NCI-H2107 (cell line): ENCODE measurements at places on chromosomes 12 and 14.

DNA sequence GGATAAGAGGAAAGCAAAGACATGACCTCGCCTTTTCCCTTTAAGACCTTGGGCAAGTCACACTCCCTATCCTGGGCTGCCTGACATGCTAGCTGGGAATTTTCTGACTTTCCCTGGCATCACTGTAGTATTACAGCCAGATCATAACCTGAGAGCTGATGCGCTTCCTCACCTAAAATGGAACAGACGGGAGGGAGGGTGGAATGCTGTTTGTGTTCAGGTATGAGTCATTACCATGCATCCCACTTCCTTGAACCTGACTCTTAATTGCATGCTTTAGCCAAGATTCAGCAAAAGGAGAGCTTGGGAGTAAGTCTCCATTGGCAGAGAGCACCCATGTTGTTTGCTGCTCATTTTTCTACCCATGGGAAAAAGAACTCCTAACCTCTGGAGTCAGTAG is 156.5 kb downstream of the KCNK10 start:
- DNase-seq, result no peak

GRCh38 chr14:52352061-52352491 is 38.0 kb downstream of the PTGER2 start:
- no peak for DNase-seq

DNA sequence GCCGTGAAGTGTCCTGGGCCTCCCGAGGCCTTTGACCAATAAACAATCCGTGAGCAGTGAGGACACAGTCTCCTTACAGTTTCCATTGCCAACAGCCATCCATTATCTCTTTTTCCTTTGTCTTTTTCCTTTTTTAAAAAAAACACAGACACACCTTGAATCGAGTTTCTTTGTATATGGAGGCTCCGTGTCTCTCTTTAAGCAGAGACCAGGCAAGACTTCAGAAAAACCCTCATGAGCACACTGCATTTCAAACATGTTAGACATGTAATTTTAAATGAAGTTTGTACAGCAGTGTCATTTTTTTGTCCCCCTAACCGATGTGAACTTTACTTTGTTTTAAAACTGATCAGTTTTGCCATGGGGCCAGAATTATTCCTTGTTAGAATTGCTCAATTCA is 111.1 kb downstream of the SPTSSA start:
- DNase-seq, result no peak

DNA sequence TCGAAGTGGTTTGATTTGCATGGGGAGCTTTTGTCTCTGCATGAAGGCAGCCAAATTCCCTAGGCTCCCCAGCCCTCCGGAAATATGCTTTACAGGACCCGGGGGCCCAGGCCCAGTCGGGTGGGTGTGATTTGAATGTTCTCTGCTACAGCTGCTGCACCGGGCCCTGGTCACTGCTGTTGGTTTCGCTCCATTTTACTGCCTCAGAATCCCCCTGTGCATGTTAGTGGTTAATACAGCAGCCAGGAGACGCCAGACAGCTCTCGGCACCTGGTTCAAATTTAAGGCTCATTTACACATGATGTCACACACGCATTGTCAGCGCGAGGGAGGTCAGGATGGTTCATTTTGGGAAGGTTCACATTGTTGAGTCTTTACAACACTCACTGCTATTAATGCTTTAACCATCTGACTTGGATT is 99.6 kb downstream of the SLC38A6 start:
- no peak for DNase-seq

GRCh38 chr14:79418649-79419415 is 792.5 kb downstream of the DIO2 start:
- DNase-seq, result no peak

DNA sequence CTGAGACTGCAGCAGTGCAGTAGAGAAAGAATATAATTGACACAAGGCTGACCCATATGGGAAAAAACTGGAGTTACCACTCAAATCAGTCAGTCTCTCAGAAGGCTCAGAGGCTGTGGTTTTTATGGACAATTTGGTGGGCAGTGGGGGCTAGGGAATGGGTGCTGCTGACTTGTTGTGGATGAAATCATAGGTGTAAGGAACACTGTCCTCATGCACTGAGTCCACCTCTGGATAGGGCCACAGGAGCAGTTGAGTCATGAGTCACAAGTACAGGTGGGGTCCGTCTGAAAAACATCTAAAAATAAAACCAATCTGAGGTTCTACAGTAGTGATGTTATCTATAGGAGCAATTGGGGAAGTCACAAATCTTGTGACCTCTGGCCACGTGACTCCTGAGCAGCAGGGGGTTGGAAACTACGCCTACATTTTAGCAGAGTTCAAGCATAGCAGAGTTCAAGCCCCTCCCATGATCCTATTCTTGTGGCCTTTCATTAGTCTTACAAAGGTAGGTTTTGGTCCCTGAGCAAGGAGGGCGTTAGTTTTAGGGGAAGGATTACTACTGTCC is 18.1 kb upstream of the SGPP1 start:
- no peak for DNase-seq

GRCh38 chr12:92624236-92624635 is 78.6 kb upstream of the PLEKHG7 start:
- DNase-seq, result no peak

DNA sequence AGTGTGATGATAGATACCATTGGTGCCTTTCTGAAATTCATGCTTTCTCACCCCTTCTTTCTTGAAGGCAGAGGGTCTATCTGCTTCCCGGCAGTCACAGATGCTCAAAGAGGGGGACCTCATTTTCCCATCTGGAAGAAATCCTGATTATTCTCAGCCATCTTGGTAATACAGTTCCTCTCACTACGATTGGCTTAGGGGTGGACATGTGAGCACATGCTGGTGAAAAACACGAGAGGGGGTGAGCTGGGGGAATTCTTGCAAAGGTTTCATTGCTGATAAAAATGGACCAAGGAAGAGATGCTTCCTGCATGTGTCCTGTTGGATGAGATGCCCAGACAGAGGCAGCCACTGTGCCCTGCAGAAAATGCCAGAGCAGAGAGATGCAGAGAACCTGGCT is 13.8 kb upstream of the SCARB1 start:
- DNase-seq, result no peak

- DNase-seq, result no peak
Observed at GRCh38 chr12:116539361-116539771, 19.8 kb upstream of the MAP1LC3B2 start.

- DNase-seq, result no peak
Observed at GRCh38 chr12:113659416-113659815, 187.7 kb upstream of the LHX5 start.

- DNase-seq, result no peak
Observed at GRCh38 chr12:28065889-28066630, 93.5 kb upstream of the PTHLH start.

DNA sequence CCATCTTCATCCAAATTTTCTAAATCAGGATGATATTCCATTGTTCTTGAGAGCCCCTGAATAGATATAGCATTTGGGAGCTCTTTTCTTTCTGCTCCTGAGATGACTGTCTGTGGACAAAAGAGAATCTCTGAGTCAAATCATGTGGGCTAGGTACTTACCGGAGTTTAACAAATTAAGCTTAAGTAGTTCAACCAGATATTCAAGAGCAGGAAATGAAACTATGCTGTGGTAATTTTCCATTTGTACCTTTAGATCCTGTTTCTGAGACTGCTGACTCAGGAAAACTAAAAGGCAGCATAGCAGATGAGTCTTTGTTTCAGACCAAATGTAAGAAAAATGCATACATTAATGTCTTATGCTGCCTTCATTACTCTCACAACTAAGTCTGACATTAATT is at the start of gene CLEC7A:
Gene CLEC7A (minus strand): TSS at position 158 of the 400 bp plus-strand sequence. CDS start 117 bp downstream, at position 41.
- DNase-seq, result no peak

- DNase-seq, result no peak
Observed at GRCh38 chr12:39364196-39364595, 78.7 kb downstream of the KIF21A start.

- no peak for DNase-seq
Observed at GRCh38 chr14:32258336-32258993, 55.4 kb upstream of the RNU6-8 start.

DNA sequence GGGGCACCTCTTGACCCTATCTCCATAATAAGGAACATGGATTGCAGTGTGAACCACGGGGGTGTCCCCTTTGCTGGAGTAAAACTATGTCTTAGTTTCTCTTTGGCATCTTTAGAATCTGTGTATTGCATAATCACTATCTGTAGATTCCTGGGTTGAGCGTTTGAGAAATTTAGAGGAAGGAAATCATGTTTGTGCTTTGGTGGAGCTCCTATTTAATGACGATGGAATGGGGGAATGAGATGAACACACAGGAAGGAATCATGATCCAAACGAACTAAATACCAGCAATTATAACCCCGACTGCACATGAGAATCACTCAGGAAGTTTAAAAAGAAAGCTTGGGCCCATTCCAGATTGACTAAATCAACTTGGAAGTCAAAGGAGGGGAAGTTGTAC is 1.3 kb upstream of the MYG1 start:
- DNase-seq, result no peak

DNA sequence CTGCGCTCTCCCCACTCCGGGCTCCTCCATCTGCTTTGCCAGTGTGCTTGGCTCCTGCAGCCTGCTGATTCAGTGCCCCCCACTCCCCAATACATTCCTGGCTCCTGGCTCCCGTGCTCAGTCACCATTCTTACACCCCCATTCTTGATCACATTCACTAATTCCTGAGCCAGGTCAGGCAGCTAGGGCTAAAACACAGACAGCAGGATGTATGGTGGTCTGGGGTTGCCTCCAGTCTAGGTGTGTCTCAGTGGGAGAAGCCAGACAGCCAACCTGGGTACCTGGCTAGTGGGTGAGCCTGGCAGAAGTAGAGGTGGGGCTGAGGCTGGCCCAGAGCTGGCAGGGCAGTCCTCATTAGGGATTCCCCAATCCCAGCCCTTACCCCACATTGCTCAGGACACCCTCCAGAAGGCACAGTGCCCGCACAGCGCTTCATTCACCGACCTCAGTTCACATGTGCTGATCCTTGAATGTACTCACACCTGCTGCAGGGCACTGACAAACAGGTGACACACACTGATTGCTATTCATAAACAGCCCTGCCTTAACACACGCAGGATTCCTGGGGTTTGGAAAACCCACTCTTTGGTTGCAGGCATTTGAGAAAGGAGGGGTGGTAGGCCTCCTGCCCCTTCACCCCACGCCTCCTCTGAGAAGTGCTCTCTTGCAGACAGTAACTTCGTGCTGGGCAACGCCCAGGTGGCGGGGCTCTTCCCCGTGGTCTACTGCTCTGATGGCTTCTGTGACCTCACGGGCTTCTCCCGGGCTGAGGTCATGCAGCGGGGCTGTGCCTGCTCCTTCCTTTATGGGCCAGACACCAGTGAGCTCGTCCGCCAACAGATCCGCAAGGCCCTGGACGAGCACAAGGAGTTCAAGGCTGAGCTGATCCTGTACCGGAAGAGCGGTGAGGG is 1.7 kb downstream of the KCNH3 start:
- DNase-seq, result peak; percentile 33

GRCh38 chr14:30573226-30573814 is 14.4 kb downstream of the G2E3 start:
- no peak for DNase-seq

- no peak for DNase-seq
Observed at GRCh38 chr14:22497671-22498093, 91.3 kb downstream of the DAD1 start.

DNA sequence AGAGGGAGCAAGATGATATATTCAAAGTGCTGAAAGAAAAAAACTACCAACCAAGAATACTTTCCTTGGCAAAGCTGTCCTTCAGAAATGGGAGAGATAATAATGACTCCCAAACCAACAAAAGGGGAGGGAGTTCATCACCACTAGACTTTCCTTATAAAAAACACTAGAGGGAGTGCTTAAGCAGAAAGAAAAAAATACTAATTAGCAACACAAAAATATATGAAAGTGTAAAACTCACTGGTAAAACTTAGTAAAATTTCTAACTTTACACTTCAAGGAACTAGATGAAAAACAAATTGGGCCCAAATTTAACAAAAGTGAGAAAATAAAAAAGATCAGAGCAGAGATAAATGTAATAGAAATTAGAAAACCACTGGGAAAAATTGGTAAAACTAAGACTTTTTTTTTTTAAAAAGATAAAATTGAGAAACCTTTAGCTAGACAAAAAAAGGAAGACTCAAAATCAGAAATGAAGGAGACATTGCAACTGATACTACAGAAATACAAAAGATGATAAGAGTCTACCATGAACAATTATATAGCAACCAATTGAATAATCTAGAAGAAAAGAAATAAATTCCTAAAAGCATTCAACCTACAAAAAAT is 60.4 kb upstream of the FAR2 start:
- no peak for DNase-seq

- DNase-seq, result peak; percentile 64
Observed at GRCh38 chr12:120822832-120823503, 81.2 kb downstream of the SPPL3 start.

GRCh38 chr14:74569387-74569786 is 42.6 kb downstream of the LTBP2 start:
- no peak for DNase-seq

DNA sequence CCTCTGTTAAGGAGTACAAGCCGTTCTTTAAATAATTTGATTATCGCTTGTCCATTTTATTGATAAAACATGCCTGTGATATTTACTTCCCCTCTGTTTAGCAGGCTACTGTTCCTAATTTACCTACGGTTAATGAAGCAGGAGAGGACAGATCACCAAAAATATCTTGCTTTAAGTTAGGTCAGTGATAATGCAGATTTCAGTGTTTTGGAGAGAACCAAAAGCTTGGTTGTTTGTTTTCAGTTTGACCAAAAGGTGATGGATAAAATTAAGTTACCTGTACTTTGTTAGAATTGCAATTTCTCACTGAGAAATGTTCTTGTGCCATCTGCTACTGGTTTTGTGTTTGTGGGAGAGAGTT is 958 bp downstream of the SPATS2 start:
- no peak for DNase-seq

DNA sequence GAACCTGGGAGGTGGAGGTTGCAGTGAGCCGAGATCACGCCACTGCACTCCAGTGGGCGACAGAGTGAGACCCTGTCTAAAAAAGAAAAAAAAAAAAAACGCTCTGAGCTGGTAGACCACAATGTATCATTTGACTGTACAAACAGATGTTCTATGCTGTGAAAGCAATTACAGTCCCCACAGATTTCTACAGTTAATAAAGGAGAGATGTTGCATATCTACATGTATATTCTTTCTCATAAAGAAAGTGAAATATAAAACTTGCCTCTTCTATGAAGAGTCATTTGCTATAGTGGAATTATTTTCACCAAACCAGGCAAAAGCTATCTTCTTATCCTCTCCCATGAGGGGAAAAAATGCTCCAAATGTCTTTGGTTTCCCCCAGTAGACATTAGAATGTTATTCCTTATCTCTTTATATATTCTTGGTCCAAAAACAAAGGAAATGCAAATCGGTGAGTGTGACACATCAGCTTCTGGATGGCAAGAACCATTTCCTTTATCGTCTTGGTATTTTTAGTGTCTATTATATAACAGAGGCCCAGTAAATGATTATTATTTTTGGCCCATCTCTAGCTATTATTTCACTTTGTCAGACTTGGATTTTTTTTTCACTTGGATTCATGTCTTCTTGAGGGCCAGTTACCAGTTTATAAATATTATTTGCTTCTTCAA is 230.4 kb downstream of the SSPN start:
- no peak for DNase-seq

- no peak for DNase-seq
Observed at GRCh38 chr12:122688291-122688690, 14.9 kb downstream of the HCAR2 start.

GRCh38 chr12:25386831-25387731 is 136.4 kb upstream of the KRAS start:
- DNase-seq, result peak; percentile 89
